ENCODE measurements at places on chromosomes 3 and 15.

DNA sequence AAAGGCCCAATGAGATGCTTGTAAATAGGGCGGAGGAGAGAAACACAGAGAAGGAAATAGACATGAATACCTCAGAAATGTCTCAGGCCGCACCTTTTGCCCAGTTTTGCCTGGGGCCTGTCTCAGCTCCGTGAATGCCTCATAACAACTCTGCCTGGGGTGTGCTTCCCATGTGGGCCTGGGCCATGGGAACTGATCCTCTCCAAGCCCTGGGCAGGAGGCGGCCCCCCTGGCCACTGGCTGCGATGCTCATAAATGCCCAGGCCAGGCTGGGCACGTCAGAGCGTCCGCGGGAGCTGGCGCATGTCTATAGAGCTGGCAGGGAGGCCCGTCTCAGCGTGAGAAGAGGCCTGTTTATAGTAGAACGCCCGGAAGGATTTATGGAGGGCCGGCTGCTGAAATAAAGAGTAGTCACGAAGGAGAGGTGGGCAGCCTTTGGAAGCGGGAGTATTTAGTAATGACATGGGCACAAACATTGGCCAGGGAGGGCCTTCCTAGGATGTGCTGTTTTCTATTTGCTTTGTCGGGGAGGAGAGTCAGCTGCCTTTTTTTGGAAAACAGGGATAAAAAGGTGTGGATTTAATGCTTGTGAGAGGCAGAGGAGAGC is 85.9 kb upstream of the IGF1R start:
- no peak for DNase-seq

- no peak for DNase-seq
Measured at GRCh38 chr15:35657679-35658311, 111.8 kb upstream of the DPH6 start.

- DNase-seq = no peak
Measured at GRCh38 chr3:24986612-24987011, 441.5 kb upstream of the RARB start.

DNA sequence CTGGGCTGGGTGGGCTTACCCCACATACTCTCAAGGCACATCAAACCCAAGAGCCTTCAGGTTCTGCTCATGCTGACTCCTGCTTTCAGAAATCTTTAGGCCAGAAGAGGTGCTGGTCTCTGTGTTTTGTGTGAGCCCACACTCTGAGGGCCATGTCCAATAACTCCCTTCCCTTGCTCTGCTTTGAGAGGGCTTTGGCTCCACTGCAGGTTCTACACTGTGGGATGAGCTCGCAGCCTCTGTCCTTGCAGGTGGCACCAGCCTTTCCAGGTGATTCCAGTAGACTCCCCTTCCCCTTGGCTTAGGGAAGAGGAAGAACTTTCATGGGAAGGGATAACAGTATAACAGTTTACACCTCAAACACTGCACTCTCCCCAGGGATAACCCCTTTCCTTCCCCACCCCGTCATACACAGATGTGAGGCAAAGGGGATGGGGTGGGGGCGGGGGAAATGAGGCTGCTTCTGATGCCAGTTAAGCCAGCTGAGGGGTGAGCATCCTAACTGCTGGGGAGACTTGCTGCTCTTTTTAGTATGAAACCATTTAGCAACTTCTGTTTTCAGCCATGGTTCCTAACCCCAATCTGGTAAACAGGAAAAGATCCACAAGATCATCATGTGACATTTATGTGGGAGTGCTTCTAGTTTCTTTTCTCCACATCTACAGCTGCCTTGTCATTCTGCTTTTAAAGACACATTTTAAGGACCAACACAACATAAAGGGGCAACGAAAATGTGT is 262.4 kb downstream of the SLC9A9 start:
- no peak for DNase-seq

DNA sequence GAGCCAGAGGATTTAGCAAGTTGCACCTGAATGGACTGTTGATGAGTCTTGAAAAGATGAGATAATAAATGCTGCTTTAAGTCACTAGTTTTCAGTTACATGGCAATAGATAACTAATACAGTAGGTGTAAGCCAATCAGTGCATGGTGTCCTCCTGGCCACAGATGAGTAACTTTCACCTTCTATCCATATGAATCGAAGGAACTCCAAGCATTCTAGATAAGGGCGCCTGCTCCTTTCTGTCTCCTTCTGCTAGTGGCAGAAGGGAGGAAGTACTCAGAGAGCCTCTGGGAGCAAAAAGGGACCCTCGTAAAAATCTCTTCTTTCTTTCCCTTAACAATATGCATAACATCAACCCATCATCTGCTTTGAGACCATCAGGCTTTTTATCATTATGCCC is 37.3 kb downstream of the TM6SF1 start:
- no peak for DNase-seq

GRCh38 chr15:94453227-94453988 is 222.0 kb downstream of the MCTP2 start:
- DNase-seq = no peak

DNA sequence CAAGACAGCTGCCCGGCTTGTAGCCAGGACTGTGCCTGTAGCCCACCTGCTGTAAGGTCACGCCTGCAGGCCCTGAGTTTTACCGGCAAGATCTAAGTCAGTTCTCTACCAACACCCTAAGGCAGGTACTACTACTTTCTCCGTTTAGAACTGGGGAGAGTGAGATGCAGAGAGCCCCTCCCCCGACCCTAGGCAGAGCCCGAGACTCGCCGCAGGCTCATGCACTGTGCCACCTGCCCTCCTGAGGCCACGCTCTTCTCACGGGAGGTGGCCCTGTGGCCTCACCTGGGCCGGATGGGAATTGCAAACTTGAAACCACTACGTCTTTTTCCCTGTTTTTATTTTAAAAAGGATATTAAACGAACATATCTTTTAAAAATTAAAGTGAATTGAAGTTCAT is 36.9 kb upstream of the PCSK6 start:
- no peak for DNase-seq

- no peak for DNase-seq
Measured at GRCh38 chr3:152026033-152026556, 152.7 kb downstream of the SUCNR1 start.

- DNase-seq = no peak
Measured at GRCh38 chr3:97815149-97815917, 6.5 kb upstream of the CRYBG3 start.

DNA sequence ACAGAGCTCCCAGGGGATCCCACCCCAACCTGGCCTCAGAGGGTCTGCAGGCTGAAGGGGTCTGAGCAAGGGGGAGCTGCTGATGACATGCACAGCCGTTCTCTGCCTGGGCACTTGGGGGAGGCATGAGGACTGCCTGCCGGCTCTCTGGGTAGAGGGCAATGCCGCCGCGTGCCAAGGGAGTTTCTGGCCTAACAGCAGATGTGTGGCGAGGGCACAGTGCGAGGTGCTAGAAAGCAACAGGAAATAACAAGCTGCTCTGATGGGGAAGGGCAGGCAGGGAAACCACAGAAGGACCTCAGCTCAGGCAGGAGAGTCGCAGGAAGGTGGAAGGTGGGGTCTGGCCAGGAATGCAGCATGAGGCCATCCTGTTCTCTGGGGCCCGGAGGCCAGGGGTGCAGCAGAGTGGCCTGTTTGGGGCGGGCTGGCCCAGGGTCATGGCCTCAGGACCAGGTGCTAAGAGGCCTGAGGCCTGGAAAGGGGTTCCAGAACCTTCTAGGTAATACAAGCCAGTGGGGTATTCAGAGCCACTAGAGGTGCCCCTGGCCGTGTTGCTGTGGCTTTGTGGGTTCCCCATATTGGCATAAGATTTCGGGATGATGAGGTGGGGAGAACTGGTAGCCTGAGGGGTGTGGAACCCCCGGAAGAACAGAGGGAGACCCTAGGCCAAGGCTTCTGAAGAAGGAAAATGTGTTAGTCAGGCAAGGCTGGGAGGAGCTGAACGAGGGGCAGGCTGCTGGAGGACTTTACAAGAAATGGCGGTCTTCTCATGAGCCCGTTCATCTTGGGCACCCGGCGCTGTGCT is 41.2 kb downstream of the RGMA start:
- DNase-seq = no peak

DNA sequence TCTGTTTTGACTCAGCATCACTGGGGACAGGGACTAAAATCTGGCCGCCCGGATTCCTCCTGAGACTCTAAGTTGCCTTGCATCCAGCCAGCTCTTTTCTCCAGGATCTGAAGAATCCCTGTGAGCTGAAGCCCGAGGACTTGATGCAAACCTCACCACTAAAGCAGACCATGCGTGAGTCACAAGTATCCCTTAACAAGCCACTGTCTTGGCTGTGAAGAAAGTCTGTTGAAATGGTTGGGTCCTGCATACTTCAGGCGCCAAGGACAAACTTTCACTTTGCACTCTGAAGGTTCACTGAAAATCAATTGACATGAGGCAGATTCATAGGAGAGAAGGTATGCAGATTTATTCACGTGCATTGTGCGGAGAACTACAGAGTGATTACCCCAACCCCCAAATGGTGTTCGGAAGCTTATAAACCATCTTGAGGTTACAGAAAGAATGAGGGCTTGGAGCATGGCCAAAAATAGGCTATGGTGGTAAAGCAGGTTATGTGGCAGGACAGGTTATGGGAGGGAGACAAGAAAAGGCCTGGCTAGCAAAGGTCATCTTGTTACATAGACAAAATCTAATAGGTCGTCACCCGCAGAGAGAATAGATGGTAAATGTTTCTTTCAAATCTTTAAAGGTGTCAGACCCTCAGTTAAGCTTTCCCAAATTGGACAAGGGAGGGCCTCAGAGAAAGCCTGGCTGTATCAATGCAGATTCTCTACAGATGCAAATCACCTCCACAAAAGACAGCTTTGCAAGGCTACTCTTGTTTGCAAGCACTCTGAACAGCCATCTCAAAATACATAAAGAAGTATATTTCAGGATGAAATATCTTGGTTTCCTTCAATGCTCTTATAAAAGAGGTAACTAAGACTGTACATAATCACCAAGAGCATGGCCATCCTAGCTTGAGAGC is 126.3 kb upstream of the PLAAT1 start:
- DNase-seq = no peak

GRCh38 chr3:126540951-126541627 is 17.1 kb downstream of the CHST13 start:
- DNase-seq = peak; percentile 44

- no peak for DNase-seq
Measured at GRCh38 chr3:166451997-166452396, 614.8 kb upstream of the BCHE start.

DNA sequence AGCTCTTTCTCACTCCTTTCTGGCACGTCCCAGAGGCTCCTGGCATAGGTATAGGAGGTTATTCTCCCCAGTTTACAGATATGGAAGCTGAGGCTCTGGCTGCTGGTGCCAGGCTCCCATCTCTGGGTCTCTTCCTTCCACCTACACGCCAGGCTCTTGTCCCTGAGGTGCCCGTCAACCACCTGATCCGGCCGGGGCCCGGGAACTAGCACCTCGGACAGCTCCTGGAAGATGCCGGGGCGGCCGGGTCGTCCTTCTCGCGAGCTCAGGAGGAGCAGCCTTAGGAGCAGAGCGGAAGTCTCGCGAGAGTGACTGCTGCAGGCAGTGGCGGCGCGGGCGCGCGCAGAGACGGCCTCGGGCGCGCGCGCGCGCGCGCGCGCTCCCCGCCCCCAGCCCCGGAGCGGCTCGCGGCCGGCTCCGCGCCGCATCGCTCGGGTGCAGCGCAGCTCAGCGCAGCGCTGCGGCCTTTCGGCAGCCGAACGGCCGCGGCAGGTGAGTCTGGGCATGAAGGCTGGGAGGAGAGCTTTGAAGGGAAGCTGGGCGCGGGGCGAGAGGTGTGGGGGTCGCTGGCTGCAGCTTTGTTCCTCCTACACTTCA is at the start of gene SCAMP5:
SCAMP5 (plus strand) TSS at position 382 of the 597 bp plus-strand sequence. CDS start 16,277 bp downstream, outside the sequence.
- DNase-seq = peak; percentile 94

GRCh38 chr15:80242132-80242769 is 9.8 kb downstream of the CTXND1 start:
- DNase-seq = no peak

DNA sequence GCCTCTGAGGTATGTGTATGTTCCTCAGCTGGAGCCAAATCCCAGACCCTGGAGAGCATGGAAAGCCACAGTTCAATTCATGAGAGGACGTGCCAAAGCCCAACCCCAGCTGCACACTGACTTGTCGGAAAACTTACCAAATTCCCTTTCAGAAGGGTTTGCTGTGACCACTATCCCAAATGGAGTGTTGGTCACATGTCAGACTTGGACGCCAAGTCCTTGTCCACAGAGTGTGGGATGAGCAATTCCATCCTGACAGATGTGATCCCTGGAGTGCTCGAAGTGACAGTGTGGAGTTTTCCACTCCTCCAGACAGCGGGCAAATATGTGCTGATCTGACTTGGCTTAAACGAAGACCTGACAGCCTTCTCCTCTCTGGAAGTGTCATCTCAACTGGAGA is 71.2 kb downstream of the RORA start:
- no peak for DNase-seq

GRCh38 chr3:28280781-28281180 is 39.4 kb downstream of the CMC1 start:
- DNase-seq = no peak

DNA sequence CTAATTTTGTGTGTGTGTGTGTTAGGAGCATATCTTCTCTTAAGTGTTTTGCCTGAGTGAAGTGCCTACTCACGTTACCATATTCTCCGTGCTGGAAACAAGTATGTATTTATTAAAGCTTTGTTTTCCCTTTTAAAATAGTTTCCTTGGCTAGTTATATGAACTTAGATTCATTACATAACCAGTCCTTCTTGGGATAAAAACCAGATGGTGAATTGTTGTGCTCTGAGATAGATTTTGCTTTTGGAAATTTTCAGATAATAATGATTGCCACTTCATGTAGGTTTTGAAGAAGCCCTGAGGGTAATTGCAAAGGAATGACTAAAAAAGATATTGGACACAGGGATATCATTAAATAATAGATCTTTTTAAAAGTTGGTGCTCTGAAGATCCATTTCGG is 390.2 kb upstream of the SGO1 start:
- DNase-seq = no peak

DNA sequence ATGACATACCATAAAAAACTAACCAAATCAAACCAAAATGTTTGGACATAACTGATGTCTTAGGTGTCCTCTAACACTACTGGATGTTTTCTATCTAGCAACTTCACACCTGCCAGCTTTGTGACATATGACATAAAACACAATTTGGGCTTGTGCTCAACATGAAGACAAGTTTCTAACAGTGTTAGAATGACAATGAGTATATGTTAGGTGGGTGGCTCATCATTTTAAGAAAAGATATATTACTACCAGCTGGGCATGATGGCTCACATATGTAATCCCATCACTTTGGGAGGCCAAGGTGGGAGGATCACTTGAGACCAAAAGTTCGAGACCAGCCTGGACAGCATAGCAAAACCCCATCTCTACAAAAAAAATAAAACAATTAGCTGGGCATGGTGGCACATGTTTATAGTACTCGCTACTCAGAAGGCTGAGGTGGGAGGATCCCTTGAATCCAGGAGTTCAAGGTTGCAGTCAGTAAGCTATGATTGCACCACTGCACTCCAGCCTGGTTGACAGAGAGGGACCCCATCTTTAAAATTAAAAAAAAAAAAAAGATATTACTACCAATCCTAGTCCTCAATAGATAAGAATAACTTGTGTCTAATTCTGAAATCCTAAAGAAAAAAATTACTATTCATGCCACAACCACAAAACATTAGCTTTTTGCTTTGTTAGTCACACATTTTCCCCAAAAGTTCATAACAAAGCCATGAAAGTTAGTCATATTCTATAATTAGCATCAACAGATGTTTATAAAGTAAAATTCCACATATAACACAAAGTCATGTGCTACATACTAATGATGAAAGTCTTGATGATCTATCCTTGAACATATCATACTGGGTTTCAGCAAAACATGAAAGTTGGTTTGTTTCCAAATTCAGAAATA is 59.9 kb downstream of the LRRFIP2 start:
- no peak for DNase-seq

GRCh38 chr3:152832046-152832445 is 2.9 kb upstream of the P2RY1 start:
- DNase-seq = no peak

Measured in 8988T (cell line).